ENCODE measurements at places on chromosomes 4 and X.
A peak's percentile ranks its signal among the peaks of the same experiment; 100 is the strongest.

DNA sequence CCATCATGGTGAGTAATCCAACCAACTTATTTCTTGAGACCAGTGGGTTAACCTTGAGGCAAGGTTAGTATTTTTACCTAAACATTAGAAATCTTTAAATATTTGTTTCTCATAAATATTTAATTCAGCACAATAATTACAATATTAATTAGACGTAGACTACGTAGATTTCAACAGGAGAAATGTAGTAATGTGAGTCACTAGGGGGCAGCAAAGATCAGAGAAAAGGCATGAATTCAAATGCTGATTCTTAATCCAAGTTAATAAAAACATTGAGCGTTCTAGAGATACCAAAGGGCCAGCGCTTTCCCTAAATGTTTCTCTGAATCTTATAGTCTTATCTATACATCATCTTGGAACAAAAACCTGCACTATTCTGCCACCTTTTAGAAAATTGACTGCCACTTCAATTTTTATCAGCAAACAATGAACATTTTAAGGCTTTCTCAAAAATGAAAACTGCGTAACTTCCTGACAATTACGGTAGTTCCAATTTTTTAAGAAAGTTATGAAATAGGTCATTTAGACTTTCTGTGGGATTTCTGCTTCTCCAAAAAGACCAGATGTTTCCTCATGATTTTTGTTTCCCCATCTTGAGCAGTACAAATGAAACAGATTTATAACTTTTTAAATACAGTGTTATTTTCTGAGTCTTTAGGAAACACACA lies 180.7 kb downstream of the GASK1B start:
- peak; percentile 19 for DNase-seq

GRCh38 chr4:33162122-33162521 lies 2442.0 kb downstream of the PCDH7 start:
- no peak for DNase-seq

DNA sequence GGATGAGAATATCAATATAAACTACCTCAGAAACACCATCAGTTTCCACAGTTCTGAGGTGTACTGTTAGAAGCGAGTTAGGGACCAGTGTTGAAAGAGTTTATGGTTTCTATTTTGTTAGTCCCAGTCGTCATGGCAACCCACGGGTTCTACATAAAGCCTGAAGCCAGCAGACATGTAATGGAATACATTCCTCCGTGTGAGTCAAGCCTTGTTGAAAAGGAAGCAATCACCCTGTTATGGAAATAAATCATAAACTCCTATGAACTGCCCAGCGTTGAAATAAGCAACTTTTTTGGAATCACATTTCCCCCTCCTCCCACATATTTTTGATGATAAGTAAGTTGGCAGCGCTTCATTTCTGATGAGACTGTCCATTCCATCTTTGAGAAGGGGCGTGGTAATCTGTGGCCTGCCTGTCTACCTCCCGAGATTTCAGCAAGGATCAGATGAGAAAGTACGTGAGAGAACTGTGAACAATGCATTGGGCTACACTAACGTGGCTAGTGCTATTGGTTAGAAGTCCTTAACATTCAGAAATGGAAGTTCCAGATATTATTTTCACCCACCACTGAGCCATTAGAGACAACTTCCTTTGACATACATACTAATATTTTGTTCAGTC lies 40.4 kb upstream of the PDHA1 start:
- DNase-seq, result no peak

DNA sequence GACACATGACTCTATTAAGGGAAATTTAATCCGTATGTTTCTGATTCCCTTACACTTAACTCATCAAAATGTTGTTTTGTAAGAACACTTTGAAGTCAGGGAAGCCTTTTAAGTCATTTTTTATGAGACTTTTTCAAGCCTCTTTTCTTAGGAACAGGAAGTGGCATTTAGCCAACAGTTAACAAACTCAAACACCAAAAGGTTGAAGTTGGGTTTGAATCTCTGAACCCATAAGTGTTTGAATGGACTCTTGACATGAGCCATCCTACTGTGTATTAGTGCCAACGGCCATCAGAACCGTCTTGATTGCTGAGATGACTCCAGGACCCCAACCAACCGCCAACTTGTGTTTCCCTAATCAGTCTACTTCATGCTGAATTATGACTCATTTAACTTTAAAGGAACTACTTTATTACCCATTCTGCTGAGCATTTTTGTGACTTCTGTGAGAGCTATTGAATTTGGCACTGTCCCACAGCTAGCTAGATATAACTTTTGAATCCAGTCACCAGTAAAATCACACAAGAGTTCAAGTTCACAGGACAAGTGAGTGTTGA lies 209.1 kb upstream of the FAT1 start:
- no peak for DNase-seq

- no peak for DNase-seq
Measured at GRCh38 chr4:142009751-142010150, 373.4 kb downstream of the IL15 start.

DNA sequence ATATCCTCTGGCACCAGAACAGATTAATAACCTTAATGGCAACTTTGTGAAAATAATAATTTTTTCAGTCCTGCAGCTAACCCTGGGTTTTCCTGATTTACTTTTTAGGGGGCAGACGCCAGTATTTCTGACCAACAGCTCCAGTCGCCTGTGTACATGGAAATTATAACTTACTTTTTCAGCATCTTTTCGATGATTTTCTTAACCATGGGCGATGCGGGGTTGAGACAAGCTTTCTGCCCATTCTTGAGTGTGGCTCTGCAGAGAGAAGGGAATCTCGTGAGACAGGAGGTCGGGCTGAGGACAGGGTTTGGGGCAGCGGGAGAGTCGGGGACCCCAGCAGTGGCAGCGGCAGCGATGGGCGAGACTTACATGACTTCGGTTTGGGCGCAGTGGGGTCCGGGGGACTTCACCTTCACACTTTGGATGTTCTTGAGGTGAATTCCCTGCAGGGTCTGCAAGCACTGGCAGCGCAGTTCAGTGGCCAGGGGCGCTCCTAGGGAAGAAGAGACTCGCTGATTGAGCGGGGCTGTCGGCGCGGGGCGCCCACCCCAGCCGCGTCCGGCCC lies 484 bp downstream of the CXCL2 start:
- no peak for DNase-seq

DNA sequence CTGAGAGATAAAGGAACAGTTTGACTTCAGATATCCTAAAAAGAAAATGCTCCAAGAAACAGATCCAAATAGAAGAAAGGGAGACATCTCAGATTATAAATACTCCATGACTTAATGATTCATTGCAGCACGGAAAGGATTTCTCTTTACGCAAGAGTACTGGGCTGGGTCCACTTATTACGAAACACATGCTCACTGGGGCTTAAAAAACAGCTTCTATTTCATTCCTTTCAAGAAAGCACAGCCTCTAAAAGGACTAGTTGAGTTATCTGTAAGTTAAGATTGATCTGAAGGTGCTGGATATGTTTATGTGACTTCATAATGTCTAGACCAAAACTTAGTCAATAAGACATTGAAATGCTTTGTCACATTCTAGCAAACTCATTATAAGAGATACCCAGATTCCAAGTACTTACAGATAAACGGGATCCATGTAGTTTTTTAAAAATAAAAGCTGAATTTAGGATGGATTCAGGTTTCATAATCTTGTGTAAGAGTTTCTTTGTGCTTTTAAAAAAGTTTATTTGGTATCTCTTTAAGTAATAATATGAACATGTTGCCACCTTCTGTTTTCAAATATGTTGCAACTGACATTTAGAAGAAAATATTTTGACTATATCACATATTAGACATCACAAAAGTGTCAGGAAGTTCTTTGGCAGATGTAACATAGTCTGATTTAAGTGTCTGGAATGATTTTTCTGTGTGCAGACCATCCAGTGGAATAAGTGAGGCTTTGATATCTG lies 109.5 kb upstream of the MYOZ2 start:
- DNase-seq, result no peak

DNA sequence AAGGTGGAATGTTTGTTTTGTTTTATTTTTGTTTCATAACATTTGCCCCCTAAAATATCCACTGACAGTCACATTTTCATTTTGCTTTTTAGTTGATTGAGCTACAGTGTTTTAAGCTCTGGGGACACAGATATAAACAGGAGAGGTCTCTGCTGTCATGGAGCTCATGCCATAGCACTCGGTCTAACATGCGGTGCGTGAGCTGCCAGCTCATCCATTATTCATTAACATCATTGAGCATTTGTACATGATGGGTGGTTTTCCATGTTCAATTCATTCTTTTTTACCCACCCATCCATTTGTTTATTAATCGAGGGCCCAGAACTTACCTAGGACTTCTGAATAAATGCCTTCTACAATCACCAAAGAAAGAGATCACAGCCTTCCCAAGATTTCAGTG lies 150.1 kb upstream of the SFRP2 start:
- no peak for DNase-seq

DNA sequence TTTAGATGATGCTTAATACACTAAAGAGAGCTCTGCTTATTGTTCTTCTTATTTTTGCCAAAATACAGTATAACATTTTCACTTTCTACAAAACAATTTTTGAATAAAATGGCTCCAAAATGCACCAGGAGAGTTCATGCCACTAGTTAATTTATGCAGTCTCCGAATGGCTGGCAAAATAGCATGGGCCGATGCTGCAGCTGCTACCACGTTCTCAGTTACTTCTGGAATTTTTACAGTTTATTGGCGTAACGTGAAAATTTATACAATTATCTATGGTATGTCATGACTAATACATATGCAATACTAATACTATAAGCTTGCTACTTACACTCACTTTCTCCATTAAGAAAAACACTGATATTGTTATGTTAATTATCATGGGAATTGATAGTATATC lies 16.5 kb downstream of the KLHL13 start:
- DNase-seq, result no peak

DNA sequence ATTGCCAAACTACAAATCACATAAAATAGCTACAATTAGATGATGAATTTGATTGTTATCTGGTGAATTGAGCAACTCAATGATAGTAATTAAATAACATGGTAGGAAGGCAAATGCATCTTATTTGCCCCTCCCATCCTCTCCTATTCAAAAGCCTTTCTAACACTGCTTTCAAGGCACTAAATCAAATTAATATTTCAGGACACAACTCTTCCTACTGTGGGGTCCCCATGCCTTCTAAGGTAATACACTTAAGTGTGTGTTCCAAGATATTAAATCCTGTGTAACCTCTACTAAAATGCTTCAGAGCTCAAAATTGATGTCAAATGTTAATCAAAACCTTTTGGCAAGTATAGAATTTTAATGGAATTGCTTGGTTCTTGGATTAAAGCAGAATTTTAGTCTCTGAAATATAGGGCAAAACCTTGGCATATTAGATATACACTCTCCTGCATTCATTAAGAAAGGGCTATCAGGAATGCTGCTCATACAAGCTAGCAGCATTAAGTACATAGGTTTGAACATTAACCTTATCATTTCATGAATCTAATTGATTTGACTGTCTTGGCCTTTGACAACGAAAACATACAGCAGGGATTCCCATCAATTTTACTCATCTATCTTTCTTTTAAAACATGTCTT lies 371.8 kb upstream of the GALNTL6 start:
- DNase-seq, result no peak

GRCh38 chr4:185657183-185657582 lies 121.9 kb upstream of the PDLIM3 start:
- no peak for DNase-seq

DNA sequence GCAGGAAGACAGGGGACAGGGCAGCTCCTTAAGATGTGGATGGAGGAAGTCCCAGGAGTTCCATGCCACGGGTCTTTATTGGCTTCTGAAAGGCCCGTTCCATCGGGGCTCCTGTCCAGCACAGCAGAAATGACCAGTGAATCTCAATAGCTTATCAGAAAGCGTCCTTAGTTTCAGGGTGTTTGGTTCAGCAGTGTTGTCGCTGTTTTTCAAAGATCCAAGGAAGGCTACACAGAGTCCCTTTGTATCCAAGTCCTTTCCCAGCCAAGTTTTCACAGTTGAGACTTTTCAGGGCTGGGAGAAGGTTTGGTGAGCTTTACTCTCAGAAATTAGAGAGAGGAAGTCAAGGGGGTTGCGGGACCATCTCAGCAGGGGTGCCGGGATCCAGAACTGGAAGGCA lies 5.0 kb upstream of the ZCCHC4 start:
- no peak for DNase-seq

GRCh38 chr4:150206954-150207353 lies 128.7 kb downstream of the DCLK2 start:
- no peak for DNase-seq

Measured in nephron progenitor cell (in vitro differentiated cells).